NCI-H187 (cell line): ENCODE measurements at places on chromosomes 7 and 10.

DNA sequence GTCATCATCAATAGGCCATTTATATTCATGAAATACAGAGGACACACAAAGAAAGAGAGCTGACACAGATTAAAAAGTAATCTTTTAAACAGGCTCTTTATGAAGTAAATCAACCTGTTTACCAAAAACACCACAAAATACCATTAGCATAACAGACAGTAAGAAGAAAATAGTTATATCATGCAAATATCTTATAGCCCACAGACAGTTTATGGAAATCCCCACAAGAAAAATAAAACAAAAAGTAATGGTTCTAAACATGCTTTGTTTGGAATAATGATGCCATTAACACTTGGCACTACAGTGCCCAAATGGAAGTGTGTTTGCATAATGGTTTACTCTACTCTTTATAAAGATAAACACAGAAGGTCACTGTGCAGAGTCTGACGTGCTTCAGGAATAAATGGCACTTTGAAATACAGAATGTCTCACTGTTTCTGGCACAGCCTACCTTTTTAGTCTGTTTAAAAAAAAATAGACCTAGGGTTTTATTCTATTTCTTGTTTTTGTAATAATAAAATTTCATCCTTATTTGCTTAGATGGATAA, 30.1 kb downstream of the SEMA3D start:
- no peak for DNase-seq

- no peak for DNase-seq
Observed at GRCh38 chr7:148434181-148434757, 156.3 kb upstream of the C7orf33 start.

GRCh38 chr10:4131407-4132215, 346.6 kb upstream of the KLF6 start:
- DNase-seq, result no peak

DNA sequence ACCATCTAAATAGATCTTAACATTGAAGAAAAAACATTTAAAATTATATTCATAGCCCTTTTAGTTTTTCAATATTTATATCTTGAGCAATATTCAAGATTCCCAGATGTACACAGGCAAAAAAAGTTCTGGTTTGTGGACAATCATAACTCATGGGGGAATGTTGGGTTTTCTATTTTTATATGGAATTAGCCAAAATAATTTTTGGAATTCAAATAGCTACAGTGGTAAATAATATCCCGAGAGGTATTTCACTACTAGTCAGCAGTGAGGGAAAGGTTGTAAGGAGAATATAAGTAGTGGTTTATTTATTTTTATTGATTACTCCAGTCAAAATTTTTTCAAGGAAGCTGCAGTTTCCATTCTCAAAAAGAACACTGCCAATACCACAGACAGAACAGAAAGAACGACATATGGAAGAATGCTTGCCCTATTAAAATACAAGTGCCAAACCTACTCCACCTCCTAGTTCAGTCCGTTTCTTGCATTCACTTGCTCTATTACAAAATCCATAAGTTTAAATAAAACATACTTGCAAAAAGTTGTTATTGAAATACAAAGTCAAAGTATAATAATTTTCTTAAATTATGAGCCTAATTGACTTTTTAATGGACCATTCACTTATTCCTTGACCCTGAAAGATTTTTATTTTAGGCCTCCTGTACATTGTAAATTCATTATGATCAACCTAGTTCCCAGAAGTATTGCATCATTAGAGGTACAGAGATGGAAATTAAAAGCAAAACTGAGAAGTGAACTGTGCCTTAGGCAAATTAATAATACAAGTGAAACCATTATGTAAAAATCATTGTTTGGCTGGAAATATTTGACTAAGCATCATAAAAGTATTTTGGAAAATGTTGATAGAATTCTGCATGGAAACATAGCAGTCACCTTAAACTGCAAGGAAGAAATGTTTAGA, 533.2 kb downstream of the PARD3 start:
- DNase-seq, result no peak

GRCh38 chr10:125134916-125135770, 25.2 kb downstream of the CTBP2 start:
- DNase-seq, result no peak

DNA sequence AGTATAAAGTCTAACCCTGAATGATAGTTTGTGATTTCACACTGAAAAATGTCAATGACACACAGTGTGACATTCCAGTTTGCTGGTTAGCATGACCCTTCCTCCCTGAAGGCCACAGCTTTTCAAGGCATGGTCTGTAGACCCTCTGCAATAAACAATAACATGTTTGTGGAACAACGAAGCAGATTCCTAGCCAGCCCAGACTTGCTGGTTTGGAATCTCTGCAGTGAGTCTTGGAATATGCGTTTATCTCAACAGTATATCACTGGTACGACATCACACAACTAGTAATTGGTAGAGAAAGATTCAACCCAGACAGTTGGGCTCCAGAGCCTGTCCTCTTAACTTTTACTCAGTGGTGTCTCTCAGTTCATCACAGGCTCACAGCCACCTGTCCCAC, 23.7 kb upstream of the DUSP5 start:
- DNase-seq, result no peak

GRCh38 chr7:149791411-149792219, 18.2 kb upstream of the ZNF467 start:
- no peak for DNase-seq
